ENCODE measurements at places on chromosomes 11 and 22.

- DNase-seq = no peak
Observed at GRCh38 chr11:111399187-111400031, 20.3 kb upstream of the POU2AF1 start.

- no peak for DNase-seq
Observed at GRCh38 chr11:9341638-9342178, 27.3 kb upstream of the TMEM41B start.

DNA sequence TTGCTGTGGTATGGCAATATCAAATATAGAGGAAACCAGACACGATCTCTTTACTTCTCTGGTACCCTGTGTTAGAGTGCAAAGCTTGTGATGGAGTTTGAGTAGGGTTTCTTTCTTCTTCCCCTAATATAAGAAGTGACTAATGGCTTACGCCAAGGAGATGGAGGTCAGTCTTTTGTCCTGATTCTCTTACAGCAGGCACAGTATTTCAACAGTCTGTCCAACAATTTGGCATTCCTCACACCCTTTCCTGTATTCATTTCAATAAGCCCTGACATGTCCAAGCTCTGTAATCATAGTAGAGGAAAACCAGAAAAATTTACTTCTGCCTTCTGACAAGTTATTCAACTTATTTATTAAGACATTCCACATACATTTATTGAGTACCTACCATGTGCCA, 546.2 kb downstream of the TMEM135 start:
- DNase-seq = no peak

- peak; percentile 39 for DNase-seq
Observed at GRCh38 chr11:45803971-45804760, 783 bp upstream of the SLC35C1 start.

DNA sequence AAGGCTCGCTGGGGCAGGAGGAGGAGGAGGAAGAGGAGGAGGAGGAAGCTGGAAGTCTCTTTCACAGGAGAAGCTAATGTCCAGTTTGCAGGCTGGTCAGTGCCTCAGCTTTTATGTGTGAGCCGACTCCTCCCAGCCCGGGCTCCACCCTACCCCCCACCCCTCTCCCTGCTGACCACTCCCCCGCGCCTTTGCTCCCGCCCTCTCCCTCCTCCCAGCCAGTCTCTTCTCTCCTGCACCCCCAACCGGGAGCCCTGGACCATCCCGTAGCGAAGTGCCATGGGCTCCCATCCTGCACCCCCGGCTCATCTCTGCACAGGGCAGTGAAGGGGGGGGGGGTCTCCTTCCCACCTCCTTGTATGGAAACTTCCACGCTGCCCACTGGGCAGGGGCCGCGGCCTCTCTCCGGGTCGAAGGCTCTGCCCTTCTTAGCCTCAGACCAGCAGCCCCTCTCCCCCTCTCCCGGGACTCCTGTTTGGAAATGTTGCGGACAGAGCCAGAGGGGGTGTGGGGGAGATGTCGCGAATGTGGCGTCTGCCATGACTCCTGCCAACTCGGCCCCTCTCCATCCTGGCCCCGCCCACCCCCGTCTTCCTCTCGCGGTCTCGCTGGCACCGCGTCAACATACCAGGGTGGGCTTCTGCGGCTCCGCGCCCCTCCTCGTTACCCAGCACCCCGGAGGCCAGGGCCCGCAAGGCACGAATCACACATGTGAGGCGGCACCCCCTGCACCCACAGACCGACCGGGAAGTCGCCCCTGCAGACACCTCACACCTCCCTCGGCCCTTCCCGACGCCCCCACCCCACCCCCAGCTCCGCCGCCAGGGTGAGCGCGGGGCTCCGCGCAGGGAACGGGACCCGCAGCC, 1.8 kb downstream of the IGF2 start:
- DNase-seq = peak; percentile 85

- DNase-seq = no peak
Observed at GRCh38 chr11:64605244-64605560, 14.2 kb downstream of the SLC22A12 start.

DNA sequence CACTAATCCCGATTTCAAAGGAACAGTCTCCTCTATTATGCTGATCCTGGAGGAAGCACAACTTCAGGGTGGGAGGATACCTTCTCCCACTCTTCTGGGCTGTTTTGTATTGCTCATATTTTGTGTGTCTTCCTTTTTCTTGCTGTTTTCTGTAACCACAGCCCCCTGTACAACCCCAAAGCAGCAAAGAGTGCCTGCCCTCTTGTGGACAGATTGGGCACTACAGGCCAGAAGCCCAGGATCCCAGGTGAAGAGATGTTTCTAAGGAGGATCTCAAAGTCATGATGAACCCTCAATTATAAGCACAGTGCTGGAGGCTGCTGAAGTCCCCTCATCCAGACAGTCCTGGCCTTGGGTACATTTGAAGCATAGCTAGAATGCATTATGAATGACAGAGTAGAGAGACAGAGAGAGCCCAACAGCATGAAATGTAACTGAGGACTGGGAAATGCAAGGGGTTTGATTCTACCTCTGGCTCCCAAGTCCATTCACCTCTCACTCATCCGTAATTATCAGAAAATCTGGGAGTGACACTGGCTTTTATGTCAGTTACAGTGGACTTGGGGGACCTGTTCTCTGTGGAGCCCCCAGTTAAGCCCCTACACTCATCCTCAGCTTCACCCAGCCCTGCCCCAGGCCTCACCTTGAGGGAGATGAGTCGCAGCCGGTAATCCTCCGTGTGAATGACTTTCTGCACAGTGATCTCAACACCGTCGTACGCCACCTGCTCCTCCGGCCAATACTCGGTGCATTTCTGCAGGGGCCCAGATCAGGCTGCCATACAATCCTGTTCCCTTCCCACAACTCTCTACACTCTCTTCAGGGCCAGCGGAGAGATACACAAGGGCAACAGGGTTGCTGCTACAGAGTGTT, 6.2 kb upstream of the IGSF22 start:
- peak; percentile 71 for DNase-seq

GRCh38 chr11:87351676-87352075, 313.9 kb downstream of the TMEM135 start:
- DNase-seq = no peak

- DNase-seq = no peak
Observed at GRCh38 chr11:75330291-75330690, 21.2 kb downstream of the ARRB1 start.

GRCh38 chr11:115238791-115239190, 265.4 kb downstream of the CADM1 start:
- DNase-seq = no peak

All from HTR-8/SVneo (cell line).